ENCODE measurements at places on chromosomes 11 and 22. TPM values are rescaled to one million over a fixed set of nuclear protein-coding genes. Genes with fewer than 3 reads are reported as not detected.
A peak's percentile ranks its signal among the peaks of the same experiment; 100 is the strongest.

The PGA4 gene
- total RNA-seq, result not detected

The MS4A10 gene
- total RNA-seq, result not detected

The PKNOX2 gene
- not detected for total RNA-seq

The C11orf91 gene
- total RNA-seq, result not detected

The OR6A2 gene
- total RNA-seq, result 0.13 TPM

The OR10A2 gene
- total RNA-seq, result not detected

The STK33 gene
- 0.40 TPM for total RNA-seq

- no peak for ATAC-seq
Measured at GRCh38 chr11:46338988-46339666, 8.1 kb upstream of the DGKZ start.

DNA sequence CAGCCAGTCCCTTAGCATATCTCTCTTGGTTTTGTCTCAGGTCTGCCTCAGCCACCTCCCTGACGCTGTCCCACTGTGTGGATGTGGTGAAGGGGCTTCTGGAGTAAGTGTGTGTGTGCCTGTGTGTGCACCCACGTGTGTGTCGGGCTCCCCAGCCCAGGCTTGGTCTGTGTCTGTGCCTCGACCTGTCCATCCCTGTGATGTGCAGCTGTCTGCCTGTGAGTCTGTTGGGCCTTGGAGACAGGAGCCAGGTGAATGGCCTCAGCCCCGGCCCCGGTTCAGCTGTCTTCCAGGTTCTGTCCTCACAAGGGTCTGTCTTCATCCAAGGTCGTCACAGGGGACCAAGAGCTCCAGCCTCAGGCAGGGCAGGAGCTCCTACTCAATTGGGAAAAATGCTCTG, 9.8 kb downstream of the ATG16L2 start:
- no peak for ATAC-seq

GRCh38 chr11:5043380-5043779, 2.9 kb upstream of the OR52J3 start:
- no peak for ATAC-seq

DNA sequence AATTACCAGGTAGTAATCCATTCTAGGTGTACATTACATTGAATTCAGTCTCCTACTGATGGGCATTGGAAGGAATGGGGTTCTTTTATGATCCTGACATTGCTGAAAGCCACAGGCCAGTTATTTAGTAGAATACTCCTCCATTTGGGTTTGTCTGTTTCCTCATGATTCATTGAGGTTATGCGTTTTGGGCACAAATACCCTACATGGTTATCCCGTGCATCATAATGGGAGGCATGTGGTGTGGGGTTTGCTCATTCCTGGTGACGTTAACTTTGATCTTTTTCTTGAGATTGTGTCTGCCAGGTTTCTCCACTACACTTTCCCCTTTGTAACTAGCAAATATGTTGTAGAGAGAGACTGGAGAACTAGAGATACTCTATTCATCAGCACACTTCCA, 5.5 kb downstream of the FOLR3 start:
- ATAC-seq, result peak; percentile 93

GRCh38 chr11:120104041-120104565, 33.8 kb downstream of the TRIM29 start:
- no peak for ATAC-seq

- no peak for ATAC-seq
Measured at GRCh38 chr11:68870470-68870869, 28.8 kb upstream of the CPT1A start.

DNA sequence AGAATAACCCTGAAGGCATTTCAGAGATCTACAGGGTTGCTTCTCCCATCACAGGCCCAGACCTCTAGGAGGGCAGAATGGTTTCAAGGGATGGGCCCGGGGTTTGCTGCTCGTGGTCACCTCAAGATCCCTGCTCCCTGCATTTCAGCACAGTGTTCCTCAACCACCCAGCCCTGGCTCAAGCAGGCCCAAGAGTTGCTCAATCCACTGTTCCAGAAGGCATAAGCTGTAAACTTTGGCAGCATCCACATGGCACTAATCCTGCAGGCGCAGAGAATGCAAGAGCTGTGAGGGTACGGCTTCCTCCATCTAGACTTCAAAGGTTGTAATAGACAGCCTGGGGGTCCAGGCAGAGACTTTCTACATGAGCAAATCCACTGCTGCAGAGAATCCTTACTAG, 225.0 kb upstream of the UBASH3B start:
- ATAC-seq, result no peak

GRCh38 chr11:34168642-34169420, 63.4 kb downstream of the NAT10 start:
- ATAC-seq, result no peak

DNA sequence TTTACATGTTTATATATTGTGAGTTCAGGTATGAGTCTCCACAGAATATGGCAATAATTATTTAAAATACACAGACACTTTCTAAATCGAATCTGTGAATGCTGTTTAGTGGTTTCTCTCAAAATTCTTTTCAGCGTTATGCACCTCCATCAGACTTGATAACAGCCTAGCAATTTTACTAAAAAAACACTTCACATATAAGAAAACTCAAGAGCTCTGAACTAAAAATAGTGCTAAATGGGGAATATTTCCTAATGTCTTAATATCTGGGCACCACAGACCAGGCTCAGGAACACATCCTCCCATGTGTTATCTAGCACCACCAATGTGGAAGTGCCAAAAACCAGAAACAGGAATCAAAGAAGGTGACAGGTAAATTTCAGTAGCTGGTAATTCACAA, 47.9 kb downstream of the ARHGAP32 start:
- no peak for ATAC-seq

DNA sequence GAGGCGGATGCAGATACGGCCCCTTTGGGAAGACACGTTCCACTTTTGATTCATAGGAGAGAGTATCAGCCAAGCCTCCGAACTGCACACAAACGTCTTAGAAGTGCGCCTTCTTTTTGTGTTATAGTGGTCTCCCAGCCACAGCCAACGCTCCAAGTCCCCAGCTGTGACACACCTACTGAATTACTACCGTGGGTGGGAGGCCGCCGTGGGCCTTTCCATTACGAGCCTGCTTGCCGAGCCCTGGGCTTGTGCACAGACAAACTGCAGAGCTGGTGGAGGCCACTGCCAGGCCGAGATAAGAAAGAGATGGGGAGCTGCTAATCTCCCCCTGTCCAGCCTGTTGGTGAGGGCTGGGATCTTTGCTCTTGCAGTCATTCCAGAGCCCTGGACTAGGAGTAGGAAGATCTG, 761 bp downstream of the HMBS start:
- ATAC-seq, result peak; percentile 39

GRCh38 chr11:126345759-126346585, 9.5 kb upstream of the ST3GAL4 start:
- ATAC-seq, result peak; percentile 18

- peak; percentile 59 for ATAC-seq
Measured at GRCh38 chr11:86671531-86672006, 847 bp downstream of the ME3 start.

- no peak for ATAC-seq
Measured at GRCh38 chr11:19975414-19975990, 184.8 kb downstream of the DBX1 start.

DNA sequence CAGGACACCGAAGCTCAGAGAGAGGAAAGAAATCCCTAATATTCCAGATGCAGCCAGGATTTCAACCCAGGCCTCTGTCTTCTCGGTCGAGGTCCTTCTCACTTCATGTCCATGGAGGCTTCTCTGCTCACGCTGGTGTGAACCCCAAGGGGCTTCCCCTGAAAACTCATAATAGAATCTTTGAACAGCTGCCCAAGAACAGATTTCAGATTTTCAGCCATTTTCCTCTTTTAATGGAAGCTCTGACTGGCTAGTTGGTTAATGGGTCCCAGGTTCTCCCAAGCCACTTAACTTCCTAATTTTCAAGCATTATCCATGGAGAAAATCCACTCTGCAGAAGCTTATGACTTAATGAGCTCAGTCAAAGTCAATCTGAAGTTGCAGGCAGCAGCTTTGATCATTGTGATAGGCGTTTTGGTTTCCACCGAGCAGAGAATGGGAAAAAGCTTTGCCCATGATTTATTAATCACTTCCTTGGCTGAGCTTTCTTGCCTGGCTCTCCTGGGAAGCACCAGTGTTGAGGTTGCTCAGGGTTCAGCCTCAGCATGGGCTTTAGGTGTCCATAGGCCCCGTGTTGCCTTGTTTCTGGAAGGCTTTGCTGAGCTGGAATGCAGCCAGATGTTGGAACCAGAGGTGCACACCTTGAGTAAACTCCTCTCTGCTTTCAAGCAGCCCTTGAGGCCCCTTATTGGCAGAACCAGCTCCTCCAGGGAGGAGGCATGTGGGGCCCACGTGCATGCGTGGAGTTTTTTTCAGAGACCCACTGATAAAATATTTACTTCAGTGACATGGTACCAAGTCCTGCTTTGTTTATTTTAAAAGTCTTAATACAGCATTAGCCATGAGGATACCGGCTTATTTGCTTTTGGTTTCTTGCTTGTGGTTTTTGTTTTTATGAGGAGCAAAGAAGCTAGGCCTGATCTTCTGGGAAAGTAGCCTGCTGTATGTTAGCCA, 25.5 kb downstream of the LDLRAD3 start:
- ATAC-seq, result no peak

DNA sequence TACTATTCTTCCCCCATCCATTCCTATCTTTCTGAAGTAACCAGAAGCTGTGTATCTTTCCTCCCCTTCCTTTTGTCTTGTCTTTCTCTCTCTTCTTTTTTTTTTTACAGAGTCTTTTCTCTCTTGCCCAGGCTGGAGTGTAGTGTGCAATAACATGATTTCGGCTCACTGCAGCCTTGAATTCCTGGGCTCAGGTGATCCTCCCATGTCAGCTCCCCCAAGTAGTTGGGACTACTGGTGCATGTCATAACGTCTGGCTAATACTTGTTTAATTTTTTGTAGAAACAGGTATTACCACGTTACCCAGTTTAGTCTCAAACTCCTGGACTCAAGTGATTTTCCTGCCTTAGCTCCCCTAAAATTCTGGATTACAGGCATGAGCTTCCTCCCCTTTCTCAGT, 86.5 kb downstream of the IGLL5 start:
- no peak for ATAC-seq

GRCh38 chr11:6482441-6482840, 1.1 kb downstream of the TIMM10B start:
- no peak for ATAC-seq

DNA sequence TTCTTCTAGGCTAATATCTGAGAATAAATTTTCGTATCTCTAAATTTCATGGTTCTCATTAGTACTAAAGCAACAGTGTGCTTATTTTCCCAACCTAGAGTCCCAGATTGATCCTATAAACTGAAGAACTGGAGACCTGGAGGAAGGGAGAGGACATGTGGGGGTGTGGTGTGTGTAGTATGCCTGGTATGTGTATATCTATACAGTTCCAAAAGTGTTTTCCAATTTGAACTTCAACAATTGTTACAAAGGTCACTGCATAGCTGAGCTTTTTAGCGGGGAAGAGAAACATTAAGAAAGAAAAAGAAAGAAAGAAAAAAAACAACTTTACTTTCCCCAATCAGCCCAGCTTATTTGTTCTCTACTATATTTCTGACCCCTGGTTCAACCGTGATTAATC, 152.1 kb downstream of the SOX6 start:
- ATAC-seq, result no peak

- ATAC-seq, result no peak
Measured at GRCh38 chr11:10436224-10436623, 18.8 kb upstream of the AMPD3 start.

DNA sequence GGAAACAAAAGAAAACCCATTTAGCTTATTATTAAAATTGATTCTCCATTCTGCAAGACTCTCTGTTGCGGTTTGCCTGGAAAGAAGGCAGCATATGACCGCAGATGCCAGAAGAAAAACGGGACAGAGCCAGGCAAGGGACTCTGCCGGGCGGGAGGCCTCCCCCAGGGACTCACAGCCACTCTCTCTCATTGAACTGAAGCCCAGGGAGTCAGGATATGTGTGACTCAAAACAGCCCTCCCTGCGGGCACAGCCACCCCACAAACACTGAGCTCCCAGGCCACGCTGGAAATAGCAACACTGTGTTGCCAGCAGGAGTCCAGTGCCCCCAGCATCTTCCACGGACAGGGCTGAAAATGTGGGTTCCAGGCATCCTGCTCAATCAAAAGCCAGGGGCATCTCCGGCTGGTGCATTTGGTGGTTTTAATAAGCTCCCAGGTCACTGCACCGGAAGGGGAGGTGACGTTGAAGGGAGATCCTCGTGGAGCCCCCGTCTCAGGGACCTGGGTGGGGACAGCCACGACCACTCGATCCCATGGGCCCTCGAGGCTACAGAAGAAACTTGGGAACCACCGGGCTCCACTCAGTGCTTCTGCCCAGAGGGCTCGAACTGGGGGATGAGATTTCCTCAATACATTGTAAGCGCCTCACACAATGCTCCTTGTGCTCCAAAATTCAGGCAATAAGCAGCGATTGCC, 624.5 kb downstream of the TBC1D22A start:
- no peak for ATAC-seq

DNA sequence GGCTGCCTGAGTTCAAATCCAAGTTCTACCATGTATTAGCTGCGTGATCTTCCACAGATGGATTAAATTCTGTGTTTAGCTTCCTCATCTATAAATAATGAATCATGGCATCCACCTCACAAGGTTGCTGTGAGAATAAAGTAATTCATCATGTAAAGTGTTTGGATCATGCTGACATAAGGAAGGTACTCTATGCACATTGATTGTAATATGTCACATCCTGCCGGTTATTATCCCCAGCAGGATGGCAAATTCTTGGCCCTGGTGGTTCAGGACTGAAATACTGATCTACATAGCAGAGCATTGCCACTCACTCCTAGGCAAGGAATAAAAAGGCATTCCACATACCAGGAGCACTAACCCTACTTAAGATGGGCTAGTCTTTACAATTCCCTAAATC, 40.8 kb downstream of the LGR4 start:
- ATAC-seq, result no peak

- ATAC-seq, result peak; percentile 63
Measured at GRCh38 chr11:115324581-115325432, 179.4 kb downstream of the CADM1 start.

DNA sequence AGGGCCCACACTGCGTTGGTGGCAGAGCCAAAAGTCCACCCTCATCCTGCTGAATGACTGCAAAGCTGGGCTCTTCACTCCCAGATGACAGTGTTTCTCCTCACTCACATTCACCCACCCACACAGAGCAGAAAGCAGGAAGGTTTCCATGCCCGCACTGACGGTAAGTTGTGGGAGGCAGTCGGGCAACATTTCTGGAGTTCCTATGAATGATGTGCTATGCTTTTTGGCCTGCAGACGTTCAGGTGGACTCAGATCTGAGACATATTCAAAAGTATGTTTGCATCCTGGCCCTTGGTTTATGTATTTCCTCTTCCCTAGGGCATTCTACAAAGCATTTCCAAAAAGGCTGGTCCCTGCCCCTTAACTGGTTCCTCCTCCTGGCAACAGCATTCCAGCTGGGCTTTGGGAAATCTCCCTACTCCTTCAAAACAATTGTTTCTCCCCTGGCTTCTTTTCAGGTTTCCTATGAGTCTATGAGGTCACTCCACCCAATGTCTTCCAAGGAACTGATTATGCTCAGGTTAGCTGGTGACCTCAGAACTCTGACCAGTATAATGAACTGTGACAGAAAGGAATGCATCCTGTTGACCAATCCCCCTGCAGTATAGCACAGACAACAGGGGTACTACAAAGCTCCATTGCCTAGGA, 36.4 kb downstream of the PACSIN2 start:
- ATAC-seq, result peak; percentile 16
